ENCODE measurements at places on chromosomes 7 and 10.

- no peak for DNase-seq
Observed at GRCh38 chr10:25382029-25382810, 207.4 kb downstream of the GPR158 start.

GRCh38 chr10:102935939-102936605 is 18.0 kb downstream of the CNNM2 start:
- no peak for DNase-seq

- DNase-seq = peak; percentile 91
Observed at GRCh38 chr7:105975770-105976417, 12.8 kb downstream of the CDHR3 start.

- peak; percentile 38 for DNase-seq
Observed at GRCh38 chr7:80821771-80822319, 97.0 kb downstream of the SEMA3C start.

DNA sequence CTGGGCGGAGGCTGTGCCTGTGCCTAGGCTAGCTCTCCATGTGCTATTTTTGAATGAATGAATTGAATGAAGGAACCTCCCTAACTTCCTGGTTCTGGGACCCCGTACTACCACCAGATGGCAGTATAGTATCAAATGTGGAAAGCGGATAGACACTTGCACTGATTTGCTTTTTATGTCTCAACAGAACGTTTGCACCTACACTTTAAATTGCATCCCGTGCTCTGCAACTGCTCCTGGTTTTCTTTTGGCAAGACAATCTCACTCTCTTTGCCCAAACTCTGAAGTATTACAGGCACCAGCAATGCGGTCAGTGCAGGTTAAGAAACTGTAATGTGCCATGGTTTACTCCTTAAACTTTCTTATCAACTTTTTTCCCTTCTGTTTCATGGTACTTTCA is 6.5 kb downstream of the FZD8 start:
- DNase-seq = peak; percentile 74

GRCh38 chr10:97682042-97682441 is 5.0 kb downstream of the AVPI1 start:
- DNase-seq = no peak

GRCh38 chr7:141511676-141512396 is 39.4 kb upstream of the AGK start:
- no peak for DNase-seq

DNA sequence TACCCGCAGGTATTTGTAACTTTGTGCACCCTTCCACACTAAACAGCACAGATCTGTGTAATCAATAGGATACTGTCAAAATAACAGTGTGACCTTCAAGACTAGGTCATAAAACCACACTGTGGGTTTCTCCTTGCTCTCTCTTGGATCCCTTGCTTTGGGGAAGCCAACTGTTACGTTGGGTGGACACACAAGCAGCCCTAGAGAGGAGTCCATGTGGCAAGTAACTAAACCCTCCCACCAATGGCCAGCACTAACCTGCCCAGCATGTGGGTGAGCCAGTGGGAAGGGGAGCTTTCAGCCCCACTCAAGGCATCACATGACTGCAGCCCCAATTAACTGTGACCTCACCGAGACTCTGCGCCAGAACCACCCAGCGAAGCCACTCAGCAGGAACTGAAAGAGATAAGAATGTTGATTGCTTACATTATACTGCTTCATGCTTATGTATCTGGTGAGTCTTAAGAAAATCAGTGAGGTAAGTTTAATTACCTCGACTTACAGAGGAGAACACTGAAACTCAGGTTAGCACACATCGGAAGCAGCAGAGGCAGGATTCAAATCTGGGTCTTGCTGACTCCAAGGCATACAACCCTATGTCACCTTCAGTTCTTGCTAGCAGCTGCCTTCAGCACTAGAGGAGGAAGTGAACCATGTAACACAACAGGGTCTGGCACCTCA is 9.4 kb upstream of the ZC3HAV1 start:
- no peak for DNase-seq

DNA sequence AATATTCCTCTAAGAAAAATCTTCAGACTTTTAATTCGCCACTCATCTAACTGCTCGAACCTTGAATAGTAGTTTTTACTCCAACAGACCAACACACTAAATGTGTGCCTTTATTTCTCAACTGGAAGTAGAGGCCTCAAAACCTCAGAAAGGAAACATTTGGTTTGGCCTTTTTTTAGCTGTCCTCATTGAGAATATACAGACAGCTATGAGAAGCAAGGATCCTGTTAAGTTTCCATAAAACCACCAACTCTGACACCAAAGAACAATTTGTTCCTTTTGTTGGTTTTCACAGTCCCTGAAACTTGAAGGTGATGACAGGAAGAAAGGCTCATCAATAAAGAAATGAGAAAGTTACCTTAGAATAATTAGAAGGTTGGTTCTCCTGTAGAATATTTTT is 199.2 kb upstream of the MEOX2 start:
- DNase-seq = no peak

GRCh38 chr7:107387128-107387527 is 82.7 kb upstream of the GPR22 start:
- peak; percentile 44 for DNase-seq

DNA sequence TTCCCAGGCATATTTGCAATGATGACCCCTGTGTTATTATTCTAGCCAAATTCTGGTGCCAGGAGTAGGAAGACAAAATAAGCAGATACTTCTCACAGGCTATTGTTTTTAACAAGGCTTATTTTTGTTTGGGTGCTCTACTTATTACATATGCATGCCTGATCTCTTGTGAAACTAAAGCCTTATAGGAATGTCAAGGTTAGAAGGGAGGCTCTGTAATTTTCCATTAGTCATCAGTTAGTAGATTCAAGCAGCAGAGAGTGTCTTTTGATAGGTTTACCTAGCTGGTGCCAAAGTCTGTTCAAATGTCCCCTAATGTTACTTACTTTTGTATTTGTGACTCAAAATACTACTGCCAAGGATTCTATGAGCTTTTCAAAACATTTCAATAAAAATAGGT is 11.7 kb upstream of the TMEM106B start:
- no peak for DNase-seq

DNA sequence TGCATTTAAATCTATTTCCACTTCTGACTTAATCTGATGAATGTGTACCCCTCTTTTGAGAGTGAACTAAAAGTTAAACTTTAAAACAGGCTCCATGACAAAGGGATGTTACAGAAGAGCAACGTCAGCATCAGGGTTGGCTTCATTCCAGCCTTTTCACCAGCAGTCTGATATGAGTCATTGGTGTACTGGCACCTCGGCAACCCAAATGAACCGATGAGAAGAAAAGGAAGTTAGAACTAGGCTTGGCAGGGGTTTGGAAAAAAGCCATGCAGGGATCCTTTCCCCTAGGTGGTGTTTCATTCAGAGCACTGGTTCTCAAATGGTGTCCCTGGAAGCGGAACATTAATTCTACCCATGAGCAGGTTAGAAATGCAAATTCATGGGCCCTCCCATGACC is 53.6 kb downstream of the SEC61G start:
- DNase-seq = peak; percentile 11

- DNase-seq = peak; percentile 72
Observed at GRCh38 chr7:94393246-94394108, 1.2 kb upstream of the COL1A2 start.

GRCh38 chr7:146892151-146892550 is 775.5 kb downstream of the CNTNAP2 start:
- peak; percentile 14 for DNase-seq

DNA sequence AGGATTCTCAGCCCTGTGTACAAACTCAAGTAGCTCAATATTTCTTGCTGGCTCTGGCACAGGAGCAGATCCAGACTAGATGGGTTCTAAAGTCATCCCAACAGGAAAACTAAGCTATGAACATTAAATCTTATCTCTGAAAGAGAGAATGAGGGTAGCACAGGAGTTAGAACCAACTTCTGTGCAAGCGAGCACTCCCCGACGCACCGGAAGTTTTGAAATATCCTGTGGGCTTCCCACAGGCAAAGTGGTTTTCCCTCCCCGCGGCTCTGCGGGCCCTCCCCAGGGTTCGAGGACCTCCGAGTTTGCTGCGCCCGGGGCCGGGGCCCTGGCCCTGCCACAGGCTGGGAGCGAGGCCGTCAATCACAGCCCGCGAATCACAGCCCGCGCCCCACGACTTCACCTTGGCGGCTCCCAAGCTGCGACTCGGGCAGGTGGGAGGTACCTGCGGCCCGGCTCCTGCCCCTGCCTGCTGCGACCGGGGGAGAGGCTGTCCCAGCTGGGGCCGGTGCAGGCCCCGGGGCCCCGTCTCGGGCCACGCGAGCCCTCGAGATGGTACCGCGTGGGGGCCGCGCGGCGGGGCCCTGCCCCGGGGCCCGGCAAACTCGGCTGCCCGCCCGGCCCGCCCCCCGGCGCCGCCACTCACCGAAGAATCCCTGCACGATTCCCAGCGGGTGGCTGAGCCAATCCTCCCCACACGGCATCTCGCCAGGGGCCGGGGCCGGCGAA is 598 bp downstream of the MCMBP start:
- DNase-seq = no peak

DNA sequence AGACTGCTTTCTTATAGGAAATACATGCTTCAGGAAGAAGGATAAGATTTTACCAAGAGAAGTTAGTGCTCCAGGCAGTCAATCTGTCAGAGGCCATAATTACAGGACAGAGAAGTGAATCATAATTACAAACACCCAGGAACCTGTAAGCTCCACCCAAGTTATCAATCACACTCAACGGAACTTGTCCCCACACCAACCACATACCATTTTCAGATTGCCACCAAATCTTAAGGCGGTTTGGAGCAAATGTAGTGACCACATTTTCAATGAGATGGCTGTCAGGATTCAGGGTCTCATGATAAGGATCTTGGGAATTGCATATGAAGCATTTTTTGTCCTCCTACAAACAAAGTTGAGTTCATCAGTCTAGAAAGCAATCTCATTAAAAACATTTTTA is 4.8 kb downstream of the LAMB1 start:
- no peak for DNase-seq

DNA sequence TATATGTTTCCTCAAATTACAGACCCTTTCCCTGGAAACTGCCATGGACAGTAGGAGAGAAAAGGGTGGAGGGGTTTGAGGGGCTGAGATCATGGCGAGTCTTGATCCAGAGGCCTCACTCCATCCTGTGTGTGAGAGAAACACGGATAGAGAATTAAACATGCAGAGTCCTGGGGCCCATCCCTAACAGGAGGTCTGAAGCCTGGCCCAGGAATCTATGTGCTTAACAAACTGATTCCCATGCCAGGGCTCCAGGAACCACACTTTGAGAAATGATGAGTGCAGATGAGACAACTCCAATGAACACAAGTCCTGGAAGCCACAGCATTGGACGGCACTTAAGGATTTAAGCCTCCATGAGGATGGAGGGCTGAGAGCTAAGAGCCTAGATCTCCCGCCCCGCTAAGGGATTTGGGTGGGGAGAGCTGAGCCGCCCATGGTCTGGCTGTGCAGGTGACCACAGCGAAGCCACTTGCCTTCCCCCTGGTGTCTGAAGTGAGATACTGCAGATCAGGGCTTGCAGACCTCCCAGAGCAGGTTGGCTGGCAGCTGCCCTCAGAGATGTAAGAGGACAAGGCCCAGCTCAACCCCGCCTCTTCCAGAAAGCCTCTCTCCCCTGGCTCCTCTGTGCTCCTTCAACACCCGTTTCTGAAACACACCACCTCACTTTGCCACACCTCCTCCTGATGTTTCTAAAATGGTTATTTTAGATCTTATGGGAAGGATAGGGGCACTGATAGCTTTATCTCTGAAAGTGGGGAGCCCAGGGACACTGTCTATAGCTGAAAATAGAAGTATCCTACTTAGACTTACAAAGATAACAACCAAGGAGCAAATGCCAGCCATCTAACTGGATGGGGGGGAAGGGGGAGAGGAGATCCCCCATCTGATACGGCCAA is 24.8 kb upstream of the EIF5AL1 start:
- DNase-seq = peak; percentile 72

DNA sequence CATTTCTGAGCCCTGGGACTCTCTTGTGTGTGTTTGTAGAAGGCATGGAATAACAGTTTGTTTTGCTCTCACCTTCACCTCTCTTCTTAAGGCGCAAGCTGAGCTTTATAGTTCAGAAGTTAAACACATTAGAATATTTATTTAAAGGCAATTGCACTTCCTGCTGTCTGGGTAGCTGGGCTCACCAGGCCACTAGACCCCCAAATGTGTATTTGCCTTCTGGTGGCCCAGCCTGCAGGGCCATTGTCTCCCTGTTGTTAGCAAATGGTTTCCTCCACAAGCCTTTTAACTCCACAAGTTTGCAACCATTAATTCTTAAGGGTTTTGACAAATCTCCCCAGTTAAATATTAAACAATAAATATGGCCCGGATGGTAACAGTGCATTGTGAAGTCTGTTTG is 31.1 kb upstream of the NEUROD6 start:
- no peak for DNase-seq

DNA sequence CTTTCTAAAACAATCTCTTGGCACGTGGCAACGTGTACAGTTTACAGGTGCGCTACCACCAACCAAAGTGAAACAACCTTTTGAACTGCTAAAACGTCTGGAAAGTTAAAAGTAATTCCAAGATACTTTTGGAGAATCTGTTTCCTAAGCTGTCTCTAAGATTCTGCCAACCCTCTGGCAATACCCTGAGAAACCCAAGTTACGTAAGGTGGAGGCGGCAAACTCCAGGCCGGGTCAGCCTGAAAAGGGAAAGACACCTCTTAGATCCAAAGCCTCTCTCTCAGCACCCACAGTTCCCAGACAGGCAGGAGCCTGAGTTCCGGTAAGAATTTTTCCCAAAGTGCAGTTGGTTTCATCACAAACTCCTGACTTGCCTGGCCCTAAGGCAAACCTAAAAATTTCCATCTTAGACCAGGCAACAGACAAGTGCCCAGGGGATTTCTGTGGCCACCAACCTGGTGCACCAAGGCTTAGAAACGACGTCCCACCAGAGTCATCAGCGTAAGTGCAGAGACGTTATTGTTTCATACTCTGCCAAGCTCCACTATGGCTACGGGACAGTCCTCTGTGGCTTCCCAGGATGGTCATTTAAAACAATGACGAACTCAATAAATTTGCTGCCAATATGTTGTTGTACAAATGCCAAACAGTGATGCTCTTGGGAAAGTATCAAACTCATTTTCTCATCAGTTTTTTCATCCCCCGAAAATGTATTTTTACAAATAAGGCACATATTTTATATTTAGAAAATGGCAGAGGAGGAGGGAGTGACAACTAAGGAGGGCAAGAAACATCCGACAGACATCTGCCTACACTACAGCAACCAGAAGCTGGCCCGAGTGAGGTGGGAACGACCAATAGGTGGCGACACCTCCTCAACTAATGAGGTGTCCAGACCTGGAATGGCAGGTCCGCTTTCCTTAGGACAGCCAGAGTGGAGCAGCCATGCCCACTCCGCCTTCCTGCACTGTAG is 205.8 kb upstream of the FRMD4A start:
- DNase-seq = peak; percentile 61

- DNase-seq = peak; percentile 24
Observed at GRCh38 chr7:42574685-42575084, 337.2 kb downstream of the C7orf25 start.

- peak; percentile 72 for DNase-seq
Observed at GRCh38 chr7:33649476-33650441, 255.6 kb upstream of the BMPER start.

DNA sequence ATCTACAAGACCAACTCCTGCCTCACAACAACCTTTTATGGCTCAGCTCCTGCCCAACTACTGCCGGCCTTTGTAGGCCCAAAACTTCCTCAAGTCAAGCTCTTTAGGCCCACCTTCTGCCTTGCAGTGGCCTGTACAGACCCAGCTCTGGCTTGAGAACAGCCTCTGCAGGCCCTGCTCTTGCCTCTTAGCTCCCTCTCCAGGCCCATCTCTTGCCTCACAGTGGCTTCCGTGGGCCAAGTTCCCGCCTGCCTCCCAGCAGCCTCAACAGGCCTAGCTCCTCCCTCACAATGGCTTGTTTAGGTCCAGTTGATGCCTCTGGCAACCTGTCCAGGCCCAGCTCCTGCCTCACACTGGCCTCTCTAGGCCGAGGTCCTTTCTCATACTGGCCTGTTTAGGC is 32.4 kb upstream of the VKORC1L1 start:
- DNase-seq = no peak

GRCh38 chr7:138954545-138955475 is 26.4 kb downstream of the KIAA1549 start:
- no peak for DNase-seq

Data from fibroblast of upper back skin (primary cell).